ENCODE measurements at places on chromosomes 5 and 9. TPM values are rescaled to one million over a fixed set of nuclear protein-coding genes. Genes with fewer than 3 reads are reported as not detected.

DNA sequence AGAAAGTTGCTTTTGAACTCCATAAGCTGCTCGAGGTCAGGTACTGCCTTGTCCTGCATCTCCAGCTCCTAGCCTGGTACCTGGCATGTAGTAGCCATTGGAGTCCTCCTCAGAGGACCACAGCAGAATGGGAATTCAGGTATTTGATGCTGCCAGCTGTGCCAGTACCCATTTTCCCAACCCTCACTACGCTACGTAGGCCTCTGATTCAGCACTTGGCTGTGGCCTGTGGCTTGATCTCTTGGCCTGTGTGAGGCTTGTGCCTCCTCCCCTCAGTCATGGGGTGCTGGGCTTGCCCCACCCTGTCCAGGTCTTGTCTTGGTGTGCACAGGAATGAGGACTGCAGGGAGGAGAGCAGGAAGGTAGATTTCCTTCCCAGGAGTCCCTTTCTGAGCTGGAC lies 11.8 kb downstream of the OTULIN start:
- peak; percentile 88 for DNase-seq

The SLU7 gene
- total RNA-seq: 33.9 TPM

The IFNA5 gene
- not detected for total RNA-seq

The DBH gene
- not detected for total RNA-seq

The TRMT10B gene
- total RNA-seq: 3.8 TPM

DNA sequence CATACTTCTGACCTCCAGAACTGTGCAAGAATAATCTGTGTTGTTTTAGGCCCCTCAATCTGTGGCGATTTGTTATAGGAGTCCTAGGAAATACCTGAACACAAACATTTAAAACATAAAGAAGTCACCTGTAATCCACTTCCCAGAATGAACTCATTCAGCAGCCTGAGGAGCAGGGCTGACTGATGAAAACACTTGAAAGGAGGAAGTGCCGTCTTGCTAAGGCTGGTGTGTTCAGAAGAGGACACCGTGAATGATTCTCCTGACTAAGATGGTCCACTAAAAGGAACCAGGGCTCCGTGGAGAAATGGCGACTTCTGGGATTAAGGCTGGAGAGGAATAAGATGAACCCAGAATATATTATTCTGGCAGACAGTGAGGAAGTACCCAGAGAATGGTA lies 18.7 kb upstream of the MARCHF6 start:
- DNase-seq: no peak

- no peak for DNase-seq
These were observed 40.4 kb upstream of the HRH2 start for GRCh38 chr5:175617447-175617846.

GRCh38 chr5:140284013-140284412 lies 18.9 kb downstream of the PFDN1 start:
- no peak for DNase-seq

DNA sequence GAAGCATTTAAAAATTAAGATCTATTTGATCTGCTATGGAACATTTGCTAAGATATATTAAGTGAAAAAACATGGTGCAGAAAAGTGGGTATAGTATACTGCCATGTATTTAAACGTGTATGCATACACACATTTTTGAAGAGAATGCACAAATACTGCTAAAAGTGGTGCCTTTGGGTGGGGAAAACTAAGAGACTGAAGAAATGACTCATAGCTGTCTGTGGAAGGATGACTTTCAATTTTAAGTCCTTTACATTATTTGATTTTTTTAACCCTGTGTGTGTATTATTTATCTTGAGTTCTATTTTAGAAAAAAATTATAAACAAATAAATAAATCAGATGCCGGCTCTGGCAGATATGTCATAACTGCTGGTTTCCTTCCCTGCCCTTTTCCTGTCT lies 120.7 kb upstream of the SLIT3 start:
- DNase-seq: no peak

The RNF180 gene
- total RNA-seq: 5.7 TPM

DNA sequence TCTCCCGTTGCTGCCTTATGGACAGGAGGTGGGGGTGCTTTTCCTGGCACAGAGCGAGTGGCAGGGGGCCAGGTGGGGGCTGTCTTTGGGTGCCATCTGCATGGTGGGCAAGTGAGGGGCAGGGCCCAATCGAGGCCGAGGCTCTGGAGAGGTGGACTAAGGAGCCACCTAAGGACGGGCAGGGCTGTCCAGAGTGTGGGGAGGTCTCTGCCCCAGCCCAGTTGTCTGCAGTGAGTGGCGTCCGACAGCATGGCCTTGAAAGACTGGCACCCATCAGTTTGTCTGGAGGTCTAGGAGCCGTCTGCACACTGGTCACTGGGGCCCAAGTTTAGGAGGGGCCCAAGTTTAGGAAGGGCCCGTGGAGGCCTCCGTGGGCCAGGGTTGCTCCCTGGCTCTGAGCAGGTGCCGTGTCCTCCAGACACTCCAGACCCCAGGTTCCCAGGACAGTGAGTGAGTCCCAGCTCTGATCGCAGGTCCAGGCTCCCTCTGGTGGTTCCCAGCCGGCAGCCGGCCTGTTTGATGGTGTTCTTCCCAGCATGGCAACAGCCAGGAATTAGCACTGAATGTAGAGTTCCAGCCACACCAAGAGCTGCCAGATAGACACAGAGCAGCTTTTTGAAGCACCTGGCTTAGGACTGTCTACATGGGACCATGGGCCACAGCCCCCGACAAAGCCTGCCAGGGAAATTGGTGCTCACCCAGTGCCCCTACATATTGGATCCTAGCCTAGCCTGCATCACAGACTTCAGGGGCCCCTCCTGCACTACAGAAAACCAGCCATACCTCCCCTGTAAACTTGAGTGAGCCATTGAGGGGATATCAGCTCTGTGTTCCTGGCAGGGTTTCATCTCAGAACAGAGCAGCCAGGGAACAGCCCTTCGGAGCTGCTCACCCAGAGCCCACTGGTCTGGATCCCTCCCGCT lies 120.9 kb downstream of the WNK2 start:
- peak; percentile 22 for DNase-seq

DNA sequence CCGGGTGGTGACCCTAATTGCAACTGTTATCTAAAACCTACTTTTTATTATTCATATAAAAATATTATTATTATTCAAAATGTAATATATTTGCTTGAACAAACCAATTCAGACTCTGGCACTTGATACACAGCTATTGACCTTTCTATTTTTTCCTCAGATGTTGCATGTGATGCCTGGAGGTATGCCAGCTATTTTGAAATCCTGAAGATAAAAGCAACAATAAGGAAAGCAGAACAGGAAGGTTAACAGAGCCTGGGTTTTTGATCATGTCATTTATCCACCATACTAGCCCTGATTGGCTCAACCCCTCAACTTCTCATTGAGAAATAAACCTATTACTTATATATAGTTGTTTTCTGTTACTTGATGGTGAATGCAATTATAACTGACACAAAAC lies 340.9 kb upstream of the KIF2A start:
- DNase-seq: no peak

DNA sequence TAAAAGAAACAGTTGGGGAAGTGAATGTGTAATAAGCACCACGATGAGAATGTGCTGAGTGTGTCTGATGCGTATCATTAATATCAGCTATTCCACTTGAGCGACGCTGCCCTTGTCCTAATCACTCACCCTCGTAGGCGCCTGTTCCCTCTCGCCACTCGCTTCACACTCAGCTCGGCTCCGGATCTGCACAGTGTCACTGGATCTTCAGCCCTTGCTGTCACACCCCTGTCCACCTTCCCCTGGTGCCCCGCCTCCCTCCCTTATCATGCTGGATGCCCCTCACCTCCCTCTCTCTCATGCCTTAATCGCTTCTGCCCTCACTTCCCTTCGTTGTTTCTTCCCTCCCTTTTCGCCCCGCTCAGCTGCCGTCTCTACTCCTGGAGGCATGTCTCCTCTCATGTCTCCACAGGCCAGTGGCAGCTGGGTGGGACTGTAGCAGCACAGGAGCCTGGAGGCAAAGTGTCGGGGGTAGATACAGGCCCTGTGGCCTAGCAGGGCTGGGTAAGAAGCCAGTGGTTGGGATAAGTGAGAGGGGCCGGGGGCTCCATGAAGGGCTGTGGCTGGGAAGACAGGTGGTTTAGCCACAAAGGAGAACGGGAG lies 43.5 kb downstream of the ANKDD1B start:
- no peak for DNase-seq

DNA sequence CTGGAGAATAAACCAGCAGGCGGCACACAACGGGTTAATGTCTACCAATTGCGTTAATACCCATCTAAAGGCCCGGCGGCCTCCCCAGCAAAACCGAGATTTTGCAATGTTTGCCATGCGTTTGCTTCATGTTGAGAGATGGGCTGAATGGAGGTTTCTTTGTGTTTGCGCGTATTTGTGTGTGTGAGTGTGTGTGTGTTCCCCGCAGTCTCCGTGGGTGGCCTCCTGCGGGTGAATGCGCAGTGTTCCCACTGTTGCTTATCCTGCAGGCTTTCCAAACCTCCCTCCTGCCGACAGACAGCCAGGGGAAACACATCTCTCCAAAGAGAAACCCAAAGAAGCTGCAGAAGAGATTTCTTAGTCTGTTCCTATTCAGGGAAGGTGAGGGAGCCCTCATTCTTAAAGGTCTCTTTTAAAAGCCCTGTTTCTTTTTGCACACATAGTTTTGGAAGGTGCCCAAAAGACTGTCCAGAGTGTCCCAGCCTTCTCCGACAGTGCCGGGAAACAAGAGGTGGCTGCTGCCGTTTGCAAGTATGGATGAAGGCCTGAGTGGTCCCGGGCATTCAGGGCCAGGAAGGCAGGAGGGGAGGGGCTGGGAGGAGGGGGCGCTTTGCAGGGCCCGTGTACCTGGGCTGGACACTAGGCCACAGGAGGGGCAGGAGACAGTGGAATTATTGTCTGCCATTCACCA lies 103.8 kb upstream of the ERCC6L2 start:
- no peak for DNase-seq

DNA sequence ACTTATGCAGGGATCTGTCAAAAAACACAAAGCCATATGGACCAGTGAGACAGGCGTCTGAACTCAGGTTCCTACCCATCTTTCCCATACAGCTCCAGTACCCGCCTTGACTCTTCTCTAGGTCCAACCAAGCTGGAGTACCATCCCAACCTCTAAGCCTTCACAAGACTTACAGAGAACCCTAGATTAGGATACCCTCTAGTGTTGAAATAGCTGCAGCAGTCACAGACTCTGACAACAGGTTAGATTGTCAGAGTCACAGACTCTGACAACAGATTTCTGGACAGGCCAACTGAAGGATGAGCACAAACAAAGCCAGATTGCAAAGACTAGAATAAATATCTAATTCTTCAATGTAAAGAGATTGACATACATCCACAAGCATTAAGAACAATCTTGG lies 266.1 kb downstream of the GRIA1 start:
- no peak for DNase-seq

DNA sequence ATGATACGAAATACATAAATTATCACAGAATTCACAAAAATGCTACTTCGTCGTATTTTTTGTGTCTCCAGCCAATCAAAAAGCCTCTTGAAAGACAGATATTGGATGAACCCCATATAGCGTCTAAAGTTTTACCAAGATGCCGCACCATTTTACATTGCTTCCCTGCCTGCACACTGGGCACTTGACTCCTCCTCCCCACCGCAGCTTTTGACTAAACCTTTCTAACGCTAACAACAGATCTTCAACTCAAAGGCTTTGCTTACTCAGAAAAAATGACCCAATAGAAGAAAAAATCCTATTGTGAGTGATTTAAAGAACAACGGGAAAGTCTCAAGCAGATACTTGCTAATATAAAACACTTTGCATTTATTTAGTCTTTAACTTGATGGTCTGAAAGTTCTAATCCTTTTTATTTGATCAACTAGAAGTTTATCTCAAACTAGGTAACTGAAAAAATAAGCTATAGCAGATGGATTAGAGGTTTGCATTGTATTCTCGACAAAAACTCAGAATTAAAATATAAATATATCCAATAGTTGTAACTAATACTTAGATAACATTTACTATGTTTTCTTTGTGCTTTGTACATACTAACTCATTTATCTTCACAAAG lies 609.1 kb upstream of the DMAC1 start:
- no peak for DNase-seq

DNA sequence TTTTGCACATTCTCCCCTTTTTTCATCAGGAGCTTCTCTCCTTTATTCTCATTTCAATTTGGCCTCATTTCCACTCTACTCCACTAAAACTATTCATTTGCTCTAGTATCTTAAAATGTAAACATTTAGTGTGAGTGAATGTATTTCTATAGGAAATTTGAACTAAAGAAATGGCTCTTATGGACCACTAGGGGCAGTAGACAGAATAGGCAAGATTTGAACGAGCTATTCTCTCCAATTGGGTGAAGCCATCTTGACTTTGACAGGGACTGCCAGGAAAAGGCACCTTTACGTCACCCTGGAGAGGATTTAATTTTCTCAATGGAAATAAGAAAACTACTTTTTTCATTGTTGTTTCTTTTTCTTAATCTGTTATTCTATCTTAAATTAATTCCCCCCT lies 666.3 kb downstream of the DNAH5 start:
- DNase-seq: no peak

GRCh38 chr5:23389291-23390101 lies 117.9 kb upstream of the PRDM9 start:
- DNase-seq: no peak

DNA sequence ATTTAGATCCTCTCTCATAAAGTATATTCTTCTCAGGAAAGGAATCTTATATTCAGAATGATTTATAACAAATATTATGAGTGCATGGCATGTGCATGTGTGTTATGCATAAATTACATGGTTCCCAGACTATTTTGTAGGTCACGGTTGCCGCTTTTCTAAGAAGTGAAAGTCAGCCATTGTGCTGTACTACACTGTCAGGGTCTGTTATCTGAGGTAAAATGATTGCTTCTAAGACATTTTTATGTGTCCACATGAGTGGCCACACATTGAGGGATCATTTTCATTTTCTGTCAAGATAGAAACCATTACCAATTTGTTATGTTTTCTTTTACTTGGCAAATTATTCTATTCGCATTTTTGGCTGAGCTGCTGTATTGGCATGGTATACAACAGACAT lies 210.8 kb downstream of the CWC27 start:
- DNase-seq: no peak

- DNase-seq: peak; percentile 68
These were observed 722 bp downstream of the SLC22A4 start for GRCh38 chr5:132294728-132295504.

- no peak for DNase-seq
These were observed 80.6 kb downstream of the SPEF2 start for GRCh38 chr5:35698047-35698808.

GRCh38 chr9:113630386-113631136 lies 167.0 kb downstream of the RGS3 start:
- no peak for DNase-seq

DNA sequence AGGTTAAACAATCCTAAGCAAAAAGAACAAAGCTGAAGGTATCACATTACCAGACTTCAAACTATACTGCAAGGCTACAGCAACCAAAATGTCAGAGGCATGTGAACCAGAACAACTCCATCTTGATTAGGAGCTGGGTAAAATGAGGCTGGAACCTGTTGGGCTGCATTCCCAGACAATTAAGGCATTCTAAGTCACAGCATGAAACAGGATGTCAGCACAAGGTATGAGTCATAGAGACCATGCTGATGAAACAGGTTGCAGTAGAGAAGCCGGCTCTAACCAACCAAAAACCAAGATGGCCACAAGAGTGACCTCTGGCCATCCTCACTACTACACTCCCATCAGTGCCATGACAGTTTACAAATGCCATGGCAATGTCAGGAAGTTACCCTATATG lies 252.0 kb downstream of the RASEF start:
- peak; percentile 71 for DNase-seq

The TRIM14 gene
- 35.0 TPM for total RNA-seq

The PPP2R2B gene
- total RNA-seq: 0.14 TPM

GRCh38 chr9:86079421-86079831 lies 19.9 kb downstream of the GOLM1 start:
- peak; percentile 72 for DNase-seq

GRCh38 chr5:65808251-65808741 lies 86.3 kb downstream of the NLN start:
- DNase-seq: no peak

The SYNPO gene
- 10.1 TPM for total RNA-seq

All from foreskin keratinocyte (primary cell).